T-helper 17 cell (primary cell): ENCODE measurements at places on chromosomes 12 and 14. TPM values are rescaled to one million over a fixed set of nuclear protein-coding genes. Genes with fewer than 3 reads are reported as not detected.

Gene KLRB1
- 182 TPM for total RNA-seq

Gene KRT3
- not detected for total RNA-seq

Gene ERBB3
- total RNA-seq = 0.60 TPM

Gene HOXC5
- total RNA-seq = not detected

Gene PFDN5
- total RNA-seq = 566 TPM

Gene ING4
- total RNA-seq = 28.1 TPM

Gene TAS2R42
- total RNA-seq = not detected

Gene KDM5A
- total RNA-seq = 115 TPM

Gene RHOJ
- total RNA-seq = not detected

Gene CFL2
- total RNA-seq = 41.8 TPM

Gene ADGRD1
- 0.67 TPM for total RNA-seq
